ENCODE measurements at places on chromosomes 1 and 21.
A peak's percentile ranks its signal among the peaks of the same experiment; 100 is the strongest.

DNA sequence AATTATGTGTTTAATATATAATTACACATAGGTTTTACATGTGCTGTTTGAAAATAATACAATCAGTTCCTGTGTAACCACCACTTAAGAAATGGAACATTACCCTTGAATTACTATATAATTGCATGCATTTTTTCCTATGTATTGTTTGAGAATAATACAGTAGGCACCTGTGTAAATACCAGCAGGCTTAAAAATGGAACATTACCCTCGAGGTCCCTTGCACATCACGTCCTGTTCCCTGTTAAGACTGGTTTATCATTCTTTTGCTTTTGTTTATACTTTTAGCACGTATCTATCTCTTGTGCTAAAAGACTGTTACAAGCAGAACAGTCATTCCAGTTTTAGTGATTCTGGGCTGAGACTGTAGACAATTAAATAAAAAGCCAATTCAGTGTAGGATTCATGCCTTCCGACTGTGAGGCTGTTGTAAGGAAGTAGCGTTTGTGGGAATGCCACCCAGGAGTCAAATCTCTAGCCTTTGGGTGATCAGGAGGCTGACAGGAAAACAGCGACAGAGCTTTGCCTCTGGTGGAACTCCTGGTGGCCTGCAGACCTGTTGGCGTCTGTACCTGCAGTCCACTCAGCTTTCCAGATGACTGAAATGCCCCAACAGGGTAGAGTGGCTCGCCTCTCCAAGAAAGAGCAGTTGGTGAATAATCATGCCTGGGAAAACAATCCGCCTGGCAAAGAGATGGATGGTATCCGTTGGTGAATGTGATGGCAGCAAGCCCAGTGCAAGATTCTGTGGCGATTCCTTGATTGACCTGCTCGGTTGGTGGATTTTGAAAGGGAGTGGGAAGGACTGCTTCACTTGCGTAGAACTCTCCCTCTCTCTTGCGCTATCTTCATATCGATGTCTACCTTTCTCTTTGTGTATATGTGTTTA, 58.0 kb downstream of the DISC1 start:
- DNase-seq = no peak

- DNase-seq = no peak
Measured at GRCh38 chr1:43034195-43034658, 75.6 kb upstream of the SLC2A1 start.

DNA sequence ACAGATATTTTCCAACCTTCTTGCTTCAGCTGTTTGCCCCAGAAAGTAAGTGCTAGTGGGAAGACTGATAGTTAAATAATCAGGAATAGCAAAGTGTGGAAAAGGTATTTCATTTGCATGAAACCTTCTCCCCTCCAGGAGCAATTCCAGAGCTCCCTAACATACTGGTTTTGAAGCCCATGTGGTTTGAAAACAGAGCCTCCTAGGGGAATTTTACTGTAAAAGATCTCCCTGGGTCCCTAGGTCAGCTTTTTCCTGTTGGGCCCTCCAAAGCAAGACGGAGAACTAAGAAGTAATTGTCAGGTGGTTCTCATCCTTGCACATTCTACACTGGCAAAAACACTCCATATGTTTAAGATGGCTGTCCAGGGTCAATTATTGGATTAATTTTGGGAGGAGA, 218.7 kb upstream of the FOXD3 start:
- no peak for DNase-seq

GRCh38 chr1:12614402-12615158, 3.4 kb downstream of the DHRS3 start:
- no peak for DNase-seq

DNA sequence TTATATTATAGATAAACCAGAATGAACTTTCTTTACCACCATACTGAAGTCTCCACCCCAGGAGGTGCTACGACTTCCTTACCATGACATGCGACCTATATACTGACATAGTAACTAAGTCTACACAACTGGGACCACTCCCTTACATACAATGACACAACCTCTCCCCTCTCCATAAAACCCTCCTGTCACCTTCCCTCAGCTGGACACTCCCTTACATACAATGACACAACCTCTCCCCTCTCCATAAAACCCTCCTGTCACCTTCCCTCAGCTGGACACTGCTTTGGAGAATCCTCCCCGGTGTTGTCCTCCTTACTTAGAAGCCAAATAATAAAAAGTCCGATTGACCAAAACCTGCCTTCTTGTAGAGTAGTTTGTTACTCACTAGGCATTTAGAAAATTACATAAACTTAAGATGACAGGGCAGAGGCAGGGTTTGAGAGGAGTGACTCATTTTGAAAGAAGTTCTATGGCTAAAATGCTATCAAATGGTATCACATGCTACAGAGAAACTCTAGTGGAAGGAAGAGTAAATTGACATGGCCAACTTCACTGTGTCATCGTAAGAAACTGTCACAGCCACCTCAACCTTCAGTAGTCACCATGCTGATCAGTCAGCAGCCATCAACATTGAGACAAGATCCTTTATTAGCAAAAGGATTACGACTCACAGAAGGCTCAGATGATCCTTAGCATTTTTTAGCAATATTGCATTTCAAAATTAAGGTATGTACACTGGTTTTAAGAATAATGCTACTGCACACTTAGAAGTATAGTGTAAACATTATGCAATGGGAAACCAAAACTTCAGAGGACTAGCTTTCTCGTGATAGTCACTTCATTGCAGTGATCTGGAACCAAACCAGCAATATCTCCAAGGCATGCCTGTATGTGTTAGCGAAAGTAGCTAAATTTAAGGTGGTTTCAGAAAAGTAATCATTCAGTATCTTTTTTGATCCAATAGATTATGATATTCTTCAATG, 56.4 kb downstream of the AHCTF1 start:
- peak; percentile 6 for DNase-seq

DNA sequence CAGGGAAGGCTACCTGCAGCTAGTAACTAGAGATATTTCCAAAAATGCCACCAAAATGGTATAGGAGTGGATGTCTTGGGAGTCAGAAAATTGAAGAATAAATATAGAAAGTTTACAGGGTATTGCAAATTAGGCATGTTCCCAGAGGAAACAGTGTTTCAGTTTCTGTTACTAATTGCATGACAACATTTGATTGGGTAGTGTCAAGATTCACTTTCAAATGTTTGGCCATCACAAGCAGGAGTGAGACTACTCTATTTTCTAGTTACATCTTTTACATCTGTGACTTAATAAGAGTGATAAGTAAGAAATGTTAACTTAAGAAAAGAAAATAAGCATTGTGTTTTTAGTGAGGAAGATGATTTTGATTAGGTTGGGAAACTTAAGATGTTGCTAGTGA, 30.2 kb downstream of the AMY1C start:
- no peak for DNase-seq

- DNase-seq = peak; percentile 40
Measured at GRCh38 chr21:41877901-41878830, 978 bp downstream of the PRDM15 start.

- no peak for DNase-seq
Measured at GRCh38 chr1:154767315-154768240, 102.5 kb downstream of the KCNN3 start.

DNA sequence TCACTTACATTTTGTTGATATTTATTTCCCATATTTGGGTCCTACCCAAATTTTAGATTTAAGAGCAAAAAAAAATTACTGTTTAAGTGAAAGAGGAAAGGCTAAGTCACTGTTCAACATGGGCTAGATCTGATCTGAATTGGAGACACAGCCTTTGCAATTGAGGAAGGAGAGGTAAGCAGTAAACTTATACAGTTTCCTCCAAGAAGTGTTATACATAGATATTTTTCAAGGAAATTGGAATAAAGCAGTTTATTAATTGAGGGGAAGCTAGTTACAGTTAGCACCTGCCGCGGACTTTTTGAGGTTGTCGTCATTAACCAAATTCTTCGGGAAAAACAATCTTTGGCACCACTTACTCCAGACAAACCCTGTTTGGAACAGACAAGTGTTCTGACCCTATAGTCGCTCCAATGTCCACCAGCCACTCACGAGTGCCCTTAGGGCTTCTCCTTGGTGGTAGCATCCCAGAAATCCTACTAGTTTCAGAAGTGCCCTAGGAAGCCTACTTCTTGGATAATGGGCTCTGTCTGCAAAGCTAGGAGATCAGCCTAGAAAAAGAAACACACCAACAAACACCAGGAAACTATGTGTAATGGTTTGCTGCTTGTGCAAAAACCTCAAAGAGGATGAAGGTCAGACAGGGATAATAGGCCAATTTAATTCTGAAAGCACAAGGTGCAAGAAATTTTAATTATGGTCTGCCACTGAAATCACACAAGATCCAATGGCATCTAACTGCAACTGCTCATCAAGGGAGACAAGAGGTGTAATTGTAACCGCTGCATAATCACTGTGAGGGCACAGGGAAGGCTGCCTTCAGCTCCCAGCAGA, 2.5 kb downstream of the WLS start:
- DNase-seq = no peak

- no peak for DNase-seq
Measured at GRCh38 chr1:174791863-174792262, 207.9 kb upstream of the CACYBP start.

Data from stimulated activated CD4-positive, alpha-beta T cell treated with anti-CD3 and anti-CD28 coated beads, Interleukin-4, amount 100 ng/mL, for 24 hours (primary cell).